ENCODE measurements at places on chromosomes 5 and 9.
A peak's percentile ranks its signal among the peaks of the same experiment; 100 is the strongest.

- DNase-seq: peak; percentile 14
Measured at GRCh38 chr9:36306471-36307306, 48.4 kb upstream of the GNE start.

DNA sequence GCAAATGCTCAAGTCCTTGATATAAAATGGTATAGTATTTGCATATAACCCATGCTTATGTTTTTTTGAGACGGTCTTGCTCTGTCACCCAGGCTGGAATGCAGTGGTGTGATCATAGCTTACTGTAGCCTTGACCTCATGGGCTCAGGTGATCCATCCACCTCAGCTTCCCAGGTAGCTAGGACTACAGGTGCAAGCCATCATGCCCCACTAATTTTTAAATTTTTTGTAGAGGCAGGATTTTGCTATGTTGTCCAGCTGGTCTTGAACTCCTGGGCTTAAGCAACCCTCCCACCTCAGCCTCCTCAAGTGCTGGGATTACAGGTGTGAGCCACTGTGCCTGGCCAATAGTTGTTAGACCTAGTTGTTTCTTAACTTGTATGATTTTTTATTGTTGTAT, 17.3 kb downstream of the SLC36A3 start:
- DNase-seq: no peak

- DNase-seq: no peak
Measured at GRCh38 chr5:159995907-159996306, 13.0 kb upstream of the TTC1 start.

- no peak for DNase-seq
Measured at GRCh38 chr5:75235711-75236110, 967 bp downstream of the ANKRD31 start.

- no peak for DNase-seq
Measured at GRCh38 chr5:67437905-67438845, 241.6 kb upstream of the CD180 start.

DNA sequence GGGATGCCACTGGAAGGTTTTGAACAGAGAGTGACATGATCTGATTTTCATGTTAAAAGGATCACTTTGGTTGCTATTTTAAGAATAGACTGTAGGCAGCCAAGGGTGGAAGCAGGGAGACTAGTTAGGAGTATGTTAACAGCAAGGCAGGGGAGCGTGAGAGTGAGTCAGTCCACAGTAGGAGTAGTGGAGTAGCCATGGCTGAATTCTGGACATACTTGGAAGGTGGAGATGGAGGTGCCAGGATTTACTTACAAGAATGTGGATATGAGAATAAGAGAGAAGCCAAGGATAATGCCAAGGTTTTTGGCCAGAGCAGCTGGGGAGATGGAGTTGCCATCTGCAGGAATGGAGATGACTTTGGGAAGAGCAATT, 118.8 kb downstream of the GALNT10 start:
- no peak for DNase-seq

Measured in activated CD4-positive, alpha-beta memory T cell treated with anti-CD3 and anti-CD28 coated beads for 36 hours (primary cell).